ENCODE measurements at places on chromosomes 7 and 10.

- no peak for DNase-seq
These were observed 118.0 kb downstream of the PRKAG2 start for GRCh38 chr7:151758622-151759540.

GRCh38 chr10:5538446-5538845, 13.7 kb downstream of the CALML3 start:
- no peak for DNase-seq

DNA sequence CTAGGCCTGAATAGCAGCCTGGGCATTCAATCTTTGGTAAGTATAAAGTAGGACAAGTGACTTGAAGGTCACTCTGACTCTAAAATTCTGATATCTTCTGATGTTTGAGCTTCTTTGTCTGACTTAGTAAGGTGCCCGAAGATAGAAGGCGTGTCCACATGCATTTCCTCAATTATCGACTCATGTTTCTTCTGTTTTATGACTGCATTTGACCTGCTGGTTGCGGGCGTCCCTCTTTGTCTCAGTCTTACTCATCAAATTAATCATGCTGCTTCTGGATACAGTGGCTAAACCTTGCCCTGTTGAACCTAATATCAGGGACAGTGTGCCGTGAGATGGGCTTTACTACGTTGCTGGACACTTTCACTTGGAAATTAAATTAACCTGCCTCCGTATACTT, 534.1 kb downstream of the SDK1 start:
- DNase-seq = no peak

DNA sequence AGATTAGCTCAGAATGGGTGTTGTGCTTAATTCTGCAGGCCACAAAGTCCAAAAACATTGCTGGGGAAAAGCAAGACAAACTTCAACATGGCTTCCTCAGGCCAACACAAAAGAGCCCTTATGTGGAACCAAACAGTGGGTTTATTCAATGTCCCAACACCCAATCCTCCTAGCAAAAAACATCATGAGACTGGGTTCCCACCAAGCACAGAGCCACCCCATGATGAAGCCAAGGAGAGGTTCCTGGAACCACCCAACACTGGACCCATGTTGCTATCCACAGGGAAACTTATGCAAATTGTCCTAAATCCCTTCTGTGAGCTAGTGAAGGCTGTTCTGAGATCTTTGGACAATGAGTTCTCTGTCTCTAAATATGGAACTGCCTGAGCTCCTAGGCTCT, 24.0 kb downstream of the SLC25A13 start:
- DNase-seq = no peak

- DNase-seq = peak; percentile 18
These were observed 1095.4 kb upstream of the CELF2 start for GRCh38 chr10:9922126-9922870.

GRCh38 chr10:113454341-113455061, 98.4 kb upstream of the HABP2 start:
- peak; percentile 5 for DNase-seq

GRCh38 chr10:19728964-19729363, 87.3 kb upstream of the PLXDC2 start:
- no peak for DNase-seq

GRCh38 chr10:68499544-68499943, 27.8 kb upstream of the DNA2 start:
- DNase-seq = no peak

DNA sequence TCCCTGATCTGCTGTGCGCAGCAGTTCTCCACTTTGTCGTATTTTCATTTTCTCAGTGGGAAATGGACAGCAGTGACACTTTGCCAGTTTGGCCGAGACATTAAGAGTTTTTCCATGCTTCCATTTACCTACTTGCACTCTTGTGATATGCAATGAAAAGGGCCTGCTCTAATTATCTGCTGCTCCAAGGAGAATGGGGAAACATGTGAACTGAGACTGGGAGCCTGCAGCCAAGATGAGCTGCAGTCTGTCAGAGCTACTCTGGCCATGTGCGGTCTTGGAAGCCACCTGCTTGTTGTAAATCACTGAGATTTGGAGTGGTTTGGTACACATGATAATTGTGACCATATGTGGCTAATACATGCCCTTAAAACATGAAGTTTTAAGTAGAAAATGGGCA, 586.6 kb upstream of the POT1 start:
- DNase-seq = no peak

- no peak for DNase-seq
These were observed 108.3 kb upstream of the FEZF1 start for GRCh38 chr7:122412883-122413282.

DNA sequence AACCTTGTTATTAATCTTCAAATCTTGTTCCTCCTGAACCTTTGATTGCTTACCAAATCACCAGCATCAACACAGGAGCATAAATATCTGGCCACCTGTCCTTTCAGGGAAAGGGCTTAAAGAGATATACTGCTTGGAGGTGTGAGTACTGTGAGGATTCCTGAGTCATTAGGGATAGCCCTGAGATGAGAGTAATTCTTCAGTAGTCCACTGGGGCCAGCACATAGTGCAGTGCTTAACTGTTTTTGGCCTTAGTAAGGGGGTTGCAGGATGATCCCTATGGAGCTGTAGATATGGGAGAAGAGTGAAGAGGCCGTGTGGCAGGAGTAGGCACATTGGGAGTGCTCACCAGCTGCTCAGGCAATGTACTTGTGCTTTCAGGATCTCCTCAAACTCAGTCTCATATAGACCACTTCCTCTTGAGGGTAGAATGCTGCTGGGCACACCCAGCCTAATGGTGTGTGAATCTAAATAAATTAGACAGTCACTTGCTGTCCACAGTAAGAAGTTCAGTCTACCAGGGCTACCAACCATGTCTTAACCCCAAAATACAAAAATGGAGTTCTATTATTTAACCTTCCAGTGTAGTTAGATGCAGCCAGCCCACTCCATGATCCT, 26.5 kb upstream of the GPR141 start:
- no peak for DNase-seq

GRCh38 chr10:77925410-77925794, 1.2 kb downstream of the DLG5 start:
- DNase-seq = peak; percentile 30

GRCh38 chr10:74593470-74593869, 232.9 kb upstream of the KAT6B start:
- no peak for DNase-seq

GRCh38 chr10:71045204-71045809, 156.9 kb upstream of the PCBD1 start:
- no peak for DNase-seq

DNA sequence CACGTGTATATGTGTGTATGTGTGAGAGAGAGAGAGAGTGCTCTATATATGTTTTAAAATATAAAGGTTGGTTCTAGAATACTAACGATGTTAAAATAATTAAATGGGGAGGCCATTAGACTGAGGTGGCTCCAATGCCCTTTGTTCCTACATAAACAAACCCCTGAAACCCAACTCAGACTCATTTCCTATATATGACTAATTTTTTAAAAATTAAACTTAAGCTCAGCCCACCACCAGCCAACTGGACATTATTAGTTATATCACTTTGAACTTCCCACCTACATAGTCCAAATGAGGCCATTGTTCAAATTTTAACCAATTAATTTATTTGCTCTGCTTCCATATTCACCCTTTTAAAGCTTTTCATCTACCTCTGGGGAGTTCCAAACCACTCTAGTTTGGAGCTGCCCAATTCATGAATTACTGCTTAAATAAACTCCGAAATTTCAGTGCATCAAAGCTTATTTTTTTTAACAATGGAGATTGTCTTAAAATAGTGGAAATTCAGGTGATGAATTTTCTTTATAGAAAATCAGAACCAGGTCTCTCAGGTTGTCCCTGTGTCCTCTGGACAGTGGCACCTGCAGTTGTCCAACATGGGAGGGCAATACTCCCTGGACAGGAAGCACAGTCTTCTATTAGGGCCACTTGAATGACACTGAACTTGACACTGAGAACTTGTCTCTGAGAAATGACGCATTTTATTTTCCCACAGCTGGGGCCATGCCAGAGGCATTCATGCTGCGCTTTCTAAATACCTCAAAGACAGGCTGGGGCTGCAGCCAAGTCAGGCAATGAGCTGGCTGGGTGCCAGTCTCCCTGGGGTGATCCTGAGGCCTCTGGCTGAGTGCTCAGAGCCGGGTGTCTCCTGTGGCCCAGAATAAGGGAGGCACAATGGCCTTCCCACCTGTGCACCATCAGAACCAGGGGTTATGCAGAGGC, 109.5 kb upstream of the TMEM72 start:
- DNase-seq = peak; percentile 40

DNA sequence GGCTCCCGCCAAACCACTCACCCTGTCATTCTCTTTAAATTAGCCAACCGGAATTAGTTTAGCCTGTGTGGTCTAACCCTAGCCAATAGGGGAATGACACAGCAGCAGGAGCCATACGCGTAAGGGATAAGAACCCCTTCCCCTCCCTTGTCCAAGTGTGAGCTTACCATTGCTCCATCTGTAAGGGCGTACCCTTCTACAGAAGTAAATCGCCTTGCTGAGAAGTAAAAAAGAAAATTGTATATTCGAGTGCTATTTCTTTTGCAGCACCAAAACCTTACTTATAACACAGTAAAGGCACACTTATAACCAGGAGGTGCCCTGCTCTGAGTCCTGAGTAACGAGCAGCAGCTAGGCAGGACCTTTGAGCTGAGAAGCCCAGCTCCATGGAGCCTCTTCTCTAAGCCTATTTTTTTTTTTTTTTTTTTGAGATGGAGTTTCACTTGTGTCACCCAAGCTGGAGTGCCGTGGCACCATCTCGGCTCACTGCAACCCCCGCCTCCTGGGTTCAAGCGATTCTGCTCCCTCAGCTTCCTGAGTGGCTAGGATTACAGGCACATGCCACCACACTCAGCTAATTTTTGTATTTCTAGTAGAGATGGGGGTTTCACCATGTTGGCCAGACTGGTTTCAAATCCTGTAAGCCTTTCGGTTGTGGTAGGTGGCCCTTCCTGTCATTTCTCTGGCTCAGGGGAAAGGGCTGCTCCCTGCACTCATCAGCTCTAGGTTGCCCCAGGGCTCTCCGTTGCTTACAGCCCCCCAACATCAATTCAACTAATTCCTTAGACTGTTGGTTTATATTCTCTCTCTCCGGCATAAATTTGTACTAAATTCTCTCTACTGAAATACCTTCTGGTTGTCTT, 73.3 kb downstream of the NSUN6 start:
- no peak for DNase-seq

DNA sequence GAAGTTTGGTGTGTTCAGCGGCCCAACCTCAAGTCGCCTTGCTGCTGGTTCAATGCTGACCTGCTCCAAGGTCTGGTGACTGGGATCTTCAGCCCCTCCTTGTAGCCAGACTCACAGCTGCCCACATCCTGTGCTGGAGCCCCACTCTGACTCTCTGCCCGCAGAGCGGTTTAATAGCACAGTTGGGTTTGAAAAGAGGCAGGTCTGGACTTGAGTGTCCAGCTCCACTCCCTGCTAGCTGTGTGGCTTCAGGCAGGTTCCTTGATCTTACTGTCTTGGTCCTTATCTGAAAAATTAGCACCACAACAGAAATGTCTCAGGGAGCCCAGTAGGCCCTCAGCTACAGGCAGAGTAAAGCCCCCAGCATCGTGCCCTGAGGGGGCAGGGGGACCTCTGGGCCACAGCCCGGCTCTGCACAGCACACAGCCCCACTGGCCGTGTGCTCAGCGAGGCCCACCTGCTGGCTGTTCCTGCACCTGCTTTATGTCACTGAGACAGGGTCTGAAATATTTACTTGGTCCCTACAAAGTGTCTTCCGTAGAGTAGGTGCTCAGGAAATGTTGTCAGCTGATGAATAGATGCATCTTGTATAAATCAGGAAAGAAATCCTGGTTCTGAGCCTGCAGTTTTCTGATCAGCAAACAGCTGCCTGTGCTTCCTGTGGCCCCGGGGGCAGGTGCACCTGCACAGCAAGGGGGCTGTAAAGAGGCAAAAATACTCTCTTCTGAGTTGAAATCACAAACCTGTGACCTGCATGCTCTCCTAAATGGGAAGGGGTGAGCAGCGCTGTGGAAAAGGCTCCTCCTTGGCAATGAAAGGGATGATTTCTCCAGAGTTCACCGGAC, 155.5 kb downstream of the SVIL start:
- DNase-seq = no peak

GRCh38 chr10:63583397-63583796, 62.2 kb downstream of the REEP3 start:
- DNase-seq = no peak

DNA sequence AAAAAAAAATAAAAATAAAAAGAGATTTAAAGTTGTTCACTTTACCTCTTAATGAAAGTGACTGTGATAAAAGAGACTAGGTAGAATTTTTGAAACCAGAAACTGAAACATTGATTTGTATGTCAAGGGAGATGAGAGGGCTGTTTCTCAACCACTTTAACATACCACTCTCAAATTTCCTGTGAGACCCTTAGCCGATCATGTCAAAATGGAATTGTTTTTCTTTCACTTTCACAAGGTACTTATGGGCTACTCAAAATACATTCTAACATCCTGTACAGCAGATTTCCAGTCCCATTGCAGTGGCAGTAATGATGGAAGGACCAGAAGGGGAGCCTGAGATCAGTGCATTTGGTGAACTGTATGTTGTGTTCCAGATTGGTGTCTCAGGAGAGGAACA, 261.2 kb downstream of the PPP1R3A start:
- no peak for DNase-seq

DNA sequence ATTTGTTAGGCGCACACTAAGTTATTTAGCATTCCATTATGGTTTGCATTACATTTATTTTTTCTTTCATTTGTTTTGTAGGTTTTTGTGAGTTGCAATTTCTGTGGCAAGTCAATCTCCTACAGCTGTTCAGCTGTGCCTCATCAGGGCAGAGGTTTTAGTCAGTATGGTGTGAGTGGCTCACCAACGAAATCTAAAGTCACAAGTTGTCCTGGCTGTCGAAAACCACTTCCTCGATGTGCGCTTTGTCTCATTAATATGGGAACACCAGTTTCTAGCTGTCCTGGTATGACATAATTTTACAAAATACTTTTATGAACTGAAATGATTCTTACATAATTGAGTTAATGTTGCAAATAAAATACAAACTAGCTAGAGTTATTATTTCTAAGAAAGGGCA, 29.5 kb downstream of the MIOS start:
- no peak for DNase-seq

DNA sequence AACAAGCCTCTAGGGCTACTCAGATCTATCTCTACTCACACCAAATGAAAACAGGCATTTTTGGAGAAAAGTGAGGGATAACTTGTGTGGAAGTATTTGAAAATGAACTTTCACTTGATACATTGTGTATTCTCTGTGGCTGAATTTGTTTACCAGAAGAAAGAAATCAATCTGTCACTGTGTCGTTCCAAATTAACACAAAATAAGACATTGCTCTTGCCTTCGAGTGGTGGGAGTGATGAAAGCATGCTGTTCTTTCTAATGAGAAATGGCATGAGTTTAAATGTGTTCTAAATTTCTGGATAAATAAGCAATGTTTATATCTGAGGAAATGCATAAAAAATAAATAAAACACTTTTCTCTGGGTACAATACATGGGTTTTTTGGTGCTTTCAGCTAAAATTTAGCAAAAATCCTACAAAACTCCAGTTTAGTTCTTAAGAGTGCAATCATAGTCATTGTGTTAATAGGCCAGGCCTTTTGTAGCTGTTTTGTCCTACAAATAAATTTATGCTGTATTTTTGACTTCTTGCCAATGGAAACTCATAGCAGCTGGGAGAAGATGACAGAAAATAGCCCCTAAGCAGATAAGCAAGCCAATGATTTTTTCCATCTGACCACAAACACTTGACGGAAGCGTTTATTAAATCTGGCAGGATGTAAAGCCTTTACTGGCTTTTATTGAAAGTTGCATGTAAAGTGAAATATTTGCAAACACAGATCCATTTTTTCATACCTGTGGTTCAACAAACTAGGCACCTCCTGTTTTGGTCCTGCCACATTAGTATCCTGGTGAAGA, 1064.1 kb upstream of the GHITM start:
- DNase-seq = no peak

GRCh38 chr7:131649879-131650278, 93.5 kb upstream of the PODXL start:
- DNase-seq = no peak

GRCh38 chr10:56370217-56371113, 9.4 kb upstream of the ZWINT start:
- no peak for DNase-seq
